ENCODE measurements at places on chromosomes 16 and 17. TPM values are rescaled to one million over a fixed set of nuclear protein-coding genes. Genes with fewer than 3 reads are reported as not detected.

ADORA2B gene
- not detected for total RNA-seq

DNA sequence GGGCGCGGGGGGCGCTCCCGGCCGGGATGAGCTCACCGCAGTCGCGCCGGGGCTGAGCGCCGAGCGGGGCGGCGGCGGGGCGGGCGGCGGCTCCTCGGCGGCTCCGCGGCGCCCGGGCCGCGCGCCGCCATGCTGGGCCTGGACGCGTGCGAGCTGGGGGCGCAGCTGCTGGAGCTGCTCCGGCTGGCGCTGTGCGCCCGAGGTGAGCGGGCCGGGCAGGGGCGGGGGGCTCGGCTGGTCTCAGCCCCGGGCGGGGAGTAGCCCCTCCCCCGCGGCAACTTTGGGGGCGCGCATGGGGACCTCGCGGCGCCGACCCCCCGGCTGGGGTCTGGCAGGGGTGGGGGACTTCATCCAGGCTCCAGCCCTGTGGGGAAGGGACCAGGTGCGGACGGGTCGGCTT lies at the start of gene ARHGDIG:
Gene ARHGDIG (plus strand): TSS at position 40 of the 400 bp plus-strand sequence. CDS start 90 bp downstream, at position 130.
- no peak for DNase-seq

GRCh38 chr17:65131946-65132345 lies 5.2 kb upstream of the RGS9 start:
- DNase-seq: no peak

DNA sequence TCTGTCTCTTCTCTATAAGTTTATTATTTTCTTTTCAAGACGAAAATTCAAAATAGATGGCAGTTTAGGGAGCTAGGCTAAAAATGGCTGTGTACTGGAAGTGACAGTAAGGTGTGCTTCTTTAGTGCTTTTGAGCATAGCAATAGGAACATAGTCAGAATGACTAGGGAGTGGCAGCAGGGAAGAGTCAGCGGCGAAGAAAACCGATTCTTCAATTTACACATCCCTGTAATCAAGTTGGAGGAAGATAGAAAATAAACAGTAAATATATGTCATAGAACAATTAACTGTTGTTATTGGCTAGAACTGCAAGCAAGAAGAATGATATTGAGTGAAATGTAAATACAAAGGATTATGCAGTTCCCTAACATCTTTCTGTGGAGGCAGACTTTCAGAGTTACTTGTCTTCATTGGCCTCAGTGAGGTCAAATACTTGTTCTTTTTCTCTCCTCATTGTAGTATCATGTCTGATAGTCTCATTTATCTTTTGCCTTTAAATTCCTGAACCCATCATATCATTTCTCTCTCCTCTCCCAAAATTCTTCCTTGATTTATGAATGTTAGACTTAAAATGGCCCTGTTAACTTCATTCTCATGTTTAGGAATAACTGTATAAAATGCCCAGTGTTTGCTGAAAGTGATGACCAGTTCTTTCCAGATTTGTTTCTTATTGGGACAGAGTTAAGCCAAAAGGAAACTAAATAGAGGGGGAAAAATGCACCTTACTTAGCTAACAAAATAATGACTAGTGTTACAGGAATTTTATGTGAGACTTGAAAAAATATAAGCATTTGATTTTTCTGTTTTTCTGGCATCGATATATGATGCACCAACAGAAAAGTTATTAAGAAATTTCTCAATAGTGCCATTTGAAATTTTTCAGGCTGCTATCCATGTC lies 211.4 kb downstream of the BCAS3 start:
- no peak for DNase-seq

GRCh38 chr16:5461574-5461973 lies 364.0 kb upstream of the EEF2KMT start:
- DNase-seq: no peak

DNA sequence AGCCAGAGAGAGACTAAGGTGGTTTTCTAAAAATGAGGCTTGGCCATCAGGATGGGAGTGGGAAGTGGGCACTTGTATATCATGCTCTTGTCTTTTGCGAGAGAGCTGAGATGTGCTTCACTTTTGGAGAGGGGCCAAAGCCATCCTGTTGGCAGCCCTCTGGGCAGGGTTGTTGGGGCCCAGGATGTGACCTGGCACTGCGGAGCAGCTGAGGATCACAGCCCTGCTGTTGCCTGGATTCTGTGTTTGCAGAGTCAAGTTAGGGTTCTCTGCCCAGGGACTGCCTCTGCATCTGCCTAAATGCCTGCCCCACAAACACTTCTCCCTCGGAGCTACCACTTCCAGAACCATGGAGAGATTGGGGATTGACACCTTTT lies 71.2 kb downstream of the PLD6 start:
- no peak for DNase-seq

GRCh38 chr16:27129401-27129800 lies 62.7 kb downstream of the C16orf82 start:
- no peak for DNase-seq

TEX19 gene
- not detected for total RNA-seq

GRCh38 chr16:54287131-54288029 lies 793 bp upstream of the IRX3 start:
- DNase-seq: peak; percentile 16

CCL15 gene
- 1.2 TPM for total RNA-seq

GRCh38 chr16:80273635-80274538 lies 266.9 kb upstream of the DYNLRB2 start:
- no peak for DNase-seq

GRCh38 chr17:10790491-10791401 lies 13.2 kb downstream of the TMEM238L start:
- peak; percentile 87 for DNase-seq

DNA sequence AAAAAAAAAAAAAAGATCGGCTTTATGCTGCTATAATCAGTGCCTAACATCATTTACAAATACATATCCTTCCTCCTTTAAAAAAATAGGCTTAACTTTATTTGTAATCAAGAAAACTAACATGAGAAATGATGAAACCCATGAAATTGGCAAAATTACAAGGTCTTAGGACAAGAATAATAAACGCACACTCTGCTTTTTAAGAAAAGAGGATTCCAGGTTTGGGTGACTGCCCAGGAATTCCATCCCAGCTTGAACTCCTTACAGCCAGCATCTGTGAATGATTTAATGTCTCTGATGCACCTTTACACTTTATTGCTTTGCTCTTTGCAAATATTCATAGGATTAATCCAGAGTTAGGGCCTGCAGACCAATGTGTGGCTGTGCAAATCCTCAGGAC lies 196.0 kb downstream of the CBLN1 start:
- peak; percentile 38 for DNase-seq

GRCh38 chr16:85313526-85314301 lies 201.4 kb upstream of the CIBAR2 start:
- peak; percentile 74 for DNase-seq

RPH3AL gene
- total RNA-seq: 38.5 TPM

- DNase-seq: no peak
Measured at GRCh38 chr17:45628019-45628418, 137.5 kb upstream of the PLEKHM1 start.

- DNase-seq: no peak
Measured at GRCh38 chr16:57991551-57992059, 8.9 kb downstream of the ZNF319 start.

HAP1 gene
- not detected for total RNA-seq
